ENCODE measurements at places on chromosomes 12 and 14.

DNA sequence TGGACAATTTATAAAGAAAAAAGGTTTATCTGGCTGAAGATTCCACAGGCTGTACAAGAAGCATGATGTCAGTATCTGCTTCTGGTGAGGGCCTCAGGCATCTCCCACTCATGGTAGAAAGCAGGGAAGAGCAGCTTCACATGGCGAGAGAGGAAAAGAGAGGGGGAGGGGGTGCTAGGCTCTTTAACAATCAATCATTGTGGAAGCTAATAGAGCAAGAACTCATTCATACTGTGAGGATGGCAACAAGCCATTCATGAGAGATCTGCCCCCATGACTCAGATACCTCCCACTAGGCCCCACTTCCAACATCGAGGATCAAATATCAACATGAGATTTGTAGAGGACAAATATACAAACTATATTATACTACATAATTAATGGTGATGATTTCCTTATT is 361.9 kb upstream of the FAR2 start:
- no peak for DNase-seq

DNA sequence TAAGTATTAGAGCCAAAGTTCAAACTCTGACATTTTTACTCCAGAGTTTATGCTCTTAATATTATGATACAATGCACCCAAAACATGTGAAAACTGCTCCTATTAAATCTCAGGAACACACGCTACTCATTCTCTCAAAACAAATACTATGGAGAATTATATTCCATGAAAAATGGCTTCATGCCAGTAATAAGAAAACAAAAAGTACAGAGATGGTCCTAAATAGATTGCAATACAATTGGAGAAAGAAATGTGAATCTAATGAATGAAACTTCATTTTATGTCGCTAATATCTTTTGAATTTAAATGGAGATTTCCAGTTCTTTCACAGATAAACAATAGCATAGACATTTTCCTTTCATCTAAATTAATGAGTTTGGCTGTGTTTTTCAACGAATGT is 384.3 kb downstream of the ADAMTS20 start:
- DNase-seq: no peak

DNA sequence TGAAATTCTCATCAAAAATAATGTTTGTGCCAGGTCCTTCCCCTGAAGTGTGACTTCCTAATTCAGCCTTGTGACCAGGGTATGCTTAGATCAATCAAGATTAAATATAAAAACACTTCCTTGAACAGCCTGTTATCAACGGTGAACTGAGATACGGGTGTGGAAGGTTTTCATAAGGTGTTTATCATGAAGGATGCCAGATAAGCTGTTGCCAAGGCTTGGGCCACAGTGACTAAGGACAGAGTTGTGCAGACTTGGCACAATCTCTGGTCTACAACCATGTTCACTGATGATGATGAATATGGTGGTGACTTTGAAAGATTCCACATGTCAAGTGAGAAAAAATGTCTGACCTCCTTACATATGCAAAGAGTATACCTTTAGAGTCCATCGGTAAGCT is 51.3 kb upstream of the LIN7A start:
- no peak for DNase-seq

DNA sequence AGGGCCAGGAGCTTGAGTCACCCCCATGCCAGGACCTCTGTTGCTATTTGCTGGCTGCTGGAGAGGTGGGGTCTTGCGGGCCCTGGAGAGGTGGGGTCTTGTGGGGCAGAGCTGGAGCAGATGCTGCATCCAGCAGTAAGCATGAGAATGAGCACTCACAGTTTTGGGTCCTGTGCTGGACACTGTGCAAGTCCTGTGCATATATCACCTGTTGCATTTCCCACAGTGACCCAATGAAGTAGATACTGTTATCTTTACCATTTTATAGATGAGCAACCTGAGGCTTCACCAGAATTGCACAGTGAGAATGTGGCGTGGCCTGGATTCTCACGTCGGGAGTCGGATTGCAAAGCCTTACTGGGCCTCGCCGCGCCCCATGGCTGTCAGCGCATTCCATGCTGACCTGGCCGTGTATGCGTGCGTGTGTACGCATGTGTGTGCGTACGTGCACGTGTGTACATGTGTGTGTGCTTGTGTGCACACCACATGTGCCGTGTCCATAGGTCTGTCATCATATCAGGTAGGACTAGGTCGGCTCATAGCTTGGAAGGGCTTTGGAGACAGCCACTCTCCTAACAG is 12.0 kb downstream of the COA8 start:
- no peak for DNase-seq

- peak; percentile 95 for DNase-seq
These were observed 12.4 kb downstream of the MSI1 start for GRCh38 chr12:120356567-120357030.

Measured in H7 (cell line).